ENCODE measurements at places on chromosomes 1 and 21.
A peak's percentile ranks its signal among the peaks of the same experiment; 100 is the strongest.

DNA sequence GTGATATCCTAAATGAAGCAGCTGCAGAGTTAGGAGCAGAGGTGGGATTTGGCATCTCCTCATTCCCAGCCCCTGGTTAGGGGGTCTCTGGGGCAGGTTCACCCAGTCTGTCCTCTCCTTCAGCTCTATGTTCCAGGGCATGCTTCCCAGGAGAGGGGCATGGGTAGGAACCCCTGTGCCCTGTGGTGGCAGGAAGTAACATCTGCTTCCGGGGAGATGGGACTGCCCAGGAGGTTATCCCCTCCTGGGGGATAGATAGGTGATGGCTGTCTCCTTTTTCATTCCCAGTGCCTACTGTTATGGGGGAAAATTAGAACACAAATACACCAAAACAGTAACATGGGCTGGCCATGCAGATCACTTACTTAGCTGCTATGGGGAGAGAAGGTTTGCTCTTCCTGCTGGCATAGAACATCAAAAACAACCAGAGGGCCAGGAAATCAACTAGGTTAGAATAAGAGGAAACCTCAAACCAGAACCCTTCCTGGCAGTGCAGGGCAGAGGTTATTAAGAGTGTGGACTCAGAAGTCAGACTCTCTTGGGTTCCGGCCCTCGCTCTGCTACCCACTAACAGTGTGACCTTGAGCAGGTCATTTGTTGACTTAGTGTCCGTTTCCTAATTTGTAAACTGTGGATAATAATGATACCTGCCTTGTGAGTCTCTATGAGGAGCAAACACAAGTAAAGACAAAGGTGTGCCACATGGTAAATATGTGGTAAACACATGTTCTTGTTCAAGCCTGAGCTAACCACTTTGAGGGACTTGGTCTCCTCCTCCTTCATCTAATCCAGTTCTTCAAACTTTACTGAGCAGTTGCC lies 157.8 kb upstream of the JUN start:
- DNase-seq: no peak

DNA sequence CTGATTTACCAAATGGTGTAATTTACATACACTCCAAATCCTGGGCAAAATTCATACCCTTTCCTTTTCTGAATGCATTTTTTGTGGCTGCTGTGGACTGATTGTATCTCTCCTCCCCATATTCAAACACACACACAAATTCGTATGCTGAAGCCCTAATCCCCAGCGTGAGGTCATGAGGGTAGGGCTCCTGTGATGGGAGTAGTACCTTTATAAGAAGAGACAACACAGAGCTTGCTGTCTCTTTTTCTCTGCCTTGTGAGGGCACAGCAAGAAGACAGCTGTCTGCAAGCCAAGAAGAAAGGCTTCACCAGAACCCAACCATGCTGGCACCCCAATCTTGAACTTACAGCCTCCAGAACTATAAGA lies 24.4 kb downstream of the DUSP10 start:
- DNase-seq: no peak

- DNase-seq: no peak
Measured at GRCh38 chr1:163203561-163203960, 845 bp upstream of the RGS5 start.

- peak; percentile 85 for DNase-seq
Measured at GRCh38 chr1:153658400-153659174, at the start of gene SNAPIN. Gene SNAPIN (plus strand): TSS chr1:153658703. CDS start chr1:153658744, 41 bp downstream.

- no peak for DNase-seq
Measured at GRCh38 chr1:98706173-98706843, 44.8 kb downstream of the SNX7 start.
